ENCODE measurements at places on chromosomes 12 and 14.

DNA sequence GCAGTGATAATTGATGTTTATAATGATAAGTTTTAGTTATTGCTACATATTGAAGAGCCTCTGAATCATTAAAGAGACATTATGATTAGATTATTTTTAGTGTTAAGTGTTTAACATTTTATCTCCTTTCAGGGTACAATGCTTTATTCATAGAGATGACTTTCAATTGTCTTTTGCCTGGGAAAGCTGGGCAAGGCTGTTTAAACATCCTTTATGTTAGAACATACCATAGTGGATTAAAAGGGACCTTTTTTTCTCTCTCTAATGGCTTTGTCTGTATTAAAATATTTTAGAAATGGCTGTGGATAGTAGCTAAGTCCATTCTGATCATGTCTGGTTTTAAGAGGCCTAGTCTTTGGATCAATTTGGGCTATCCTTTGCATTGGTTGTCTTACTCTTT lies 427.5 kb upstream of the MIS18BP1 start:
- no peak for DNase-seq

GRCh38 chr14:56119201-56119981 lies 1.2 kb downstream of the PELI2 start:
- peak; percentile 55 for DNase-seq

DNA sequence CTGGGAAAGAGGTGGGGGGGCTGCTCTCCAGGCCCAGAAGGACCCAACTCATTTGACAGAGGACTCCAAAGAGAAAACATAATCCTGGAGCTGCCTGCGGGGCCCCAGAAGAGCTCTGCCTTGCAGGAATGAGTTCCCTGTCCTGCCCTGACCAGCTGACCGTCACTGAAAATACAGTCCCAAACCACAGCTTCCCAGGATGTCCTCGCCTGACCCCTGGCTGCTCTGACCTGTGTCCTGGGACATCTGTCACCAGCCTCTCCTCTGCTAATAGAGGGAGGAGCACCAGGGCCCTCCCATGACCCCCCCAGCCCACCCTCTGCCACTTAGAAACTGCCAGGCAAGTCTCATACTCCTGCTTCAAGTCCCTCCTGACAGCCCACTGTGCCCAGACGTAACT lies 9.8 kb downstream of the FIGNL2 start:
- peak; percentile 93 for DNase-seq

DNA sequence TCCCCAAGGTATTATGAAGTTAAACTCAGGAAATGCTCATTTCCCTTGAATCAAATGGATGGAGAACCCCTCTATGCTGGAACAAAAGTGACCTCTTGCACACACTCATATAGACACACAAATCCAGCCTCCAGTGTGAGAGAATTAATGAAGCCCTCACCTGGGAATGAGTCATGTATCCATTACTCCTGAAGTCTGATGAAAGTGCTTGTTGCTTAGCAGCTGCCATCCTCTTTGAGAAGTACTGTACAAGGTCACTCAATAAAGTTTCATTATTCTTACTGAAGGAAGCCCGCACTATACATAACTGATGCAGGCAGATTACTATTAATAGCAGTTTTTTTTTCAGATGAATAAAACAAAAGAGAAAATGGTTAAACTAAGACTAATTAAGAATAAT lies 102.3 kb downstream of the RERG start:
- no peak for DNase-seq
